ENCODE measurements at places on chromosomes 16 and 17.

- no peaks in the 10 kb centered on the region for H3K27me3 ChIP-seq
- H3K4me3 ChIP-seq: peak overlapping the region; percentile 49
- H3K36me3 ChIP-seq: no peaks in the 10 kb centered on the region
- DNase-seq: peak; percentile 77
- peaks cover 19% of the 10 kb centered on the region for H3K4me1 ChIP-seq
These were observed 311.4 kb downstream of the SEC14L1 start for GRCh38 chr17:77451894-77452852.

DNA sequence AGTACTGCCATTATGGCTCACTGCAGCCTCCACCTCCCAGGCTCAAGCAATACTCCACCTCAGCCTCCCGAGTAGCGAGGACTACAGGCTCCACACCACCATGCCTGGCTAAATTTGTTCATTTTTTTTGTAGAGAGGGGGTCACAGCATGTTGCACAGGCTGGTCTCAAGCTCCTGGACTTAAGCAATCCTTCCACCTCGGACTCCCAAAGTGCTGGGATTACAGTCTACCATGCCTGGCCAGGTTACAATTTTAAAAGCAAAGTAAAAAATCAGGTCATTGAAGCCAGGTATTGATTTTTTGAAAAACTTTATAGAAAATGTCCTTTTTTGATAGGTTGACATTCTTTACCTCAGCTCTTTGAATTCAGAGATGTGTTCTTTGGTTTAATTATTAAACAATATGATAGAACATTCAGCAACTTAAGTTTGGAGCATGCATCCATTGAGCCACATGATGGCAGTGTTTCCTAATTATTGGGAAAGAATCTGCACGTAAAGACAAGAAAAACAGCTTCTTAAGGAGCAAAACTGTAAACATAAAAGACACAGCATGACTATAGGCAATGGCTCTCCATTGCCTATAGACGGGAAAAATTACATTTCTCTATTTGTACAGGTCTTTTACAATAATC is 1.7 kb upstream of the SLC16A11 start:
- peaks cover 4% of the 10 kb centered on the region for H3K27me3 ChIP-seq
- H3K4me1 ChIP-seq: peaks cover 17% of the 10 kb centered on the region
- H3K36me3 ChIP-seq: no peaks in the 10 kb centered on the region

- DNase-seq: no peak
- no peaks in the 10 kb centered on the region for H3K27me3 ChIP-seq
- H3K4me3 ChIP-seq: no peak overlapping the region
- H3K36me3 ChIP-seq: no peaks in the 10 kb centered on the region
- no peaks in the 10 kb centered on the region for H3K4me1 ChIP-seq
- H3K27ac ChIP-seq: no peak overlapping the region
These were observed 183.5 kb upstream of the SDK2 start for GRCh38 chr17:73827627-73828291.

GRCh38 chr16:51225878-51226277 is 74.8 kb upstream of the SALL1 start:
- DNase-seq: no peak
- H3K27ac ChIP-seq: no peak overlapping the region
- no peaks in the 10 kb centered on the region for H3K4me1 ChIP-seq
- H3K36me3 ChIP-seq: no peaks in the 10 kb centered on the region
- H3K27me3 ChIP-seq: no peaks in the 10 kb centered on the region

Measured in ovary (tissue), 10 donors.